ENCODE measurements at places on chromosomes 16 and 17. TPM values are rescaled to one million over a fixed set of nuclear protein-coding genes. Genes with fewer than 3 reads are reported as not detected.

DNA sequence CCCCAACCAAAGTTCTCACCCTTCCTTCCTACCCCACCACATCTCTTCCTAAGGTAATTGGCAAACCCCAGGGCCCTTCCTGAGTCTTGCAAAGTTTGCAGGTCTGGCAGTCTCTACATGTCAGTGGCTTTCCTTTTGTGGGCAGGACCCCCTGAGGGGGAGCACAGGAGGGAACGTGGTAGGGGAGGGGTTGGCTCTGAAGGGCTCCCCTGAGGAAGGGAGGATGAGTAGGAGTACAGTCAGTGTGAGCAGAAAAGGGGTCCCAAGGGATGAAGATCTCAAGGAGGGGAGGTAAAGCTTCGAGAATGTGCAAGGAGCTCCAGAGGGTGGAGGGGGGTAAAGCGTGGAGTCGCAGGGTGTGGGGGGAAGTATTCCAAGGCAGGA lies 206.9 kb downstream of the RAB11FIP4 start:
- no peak for DNase-seq

DNA sequence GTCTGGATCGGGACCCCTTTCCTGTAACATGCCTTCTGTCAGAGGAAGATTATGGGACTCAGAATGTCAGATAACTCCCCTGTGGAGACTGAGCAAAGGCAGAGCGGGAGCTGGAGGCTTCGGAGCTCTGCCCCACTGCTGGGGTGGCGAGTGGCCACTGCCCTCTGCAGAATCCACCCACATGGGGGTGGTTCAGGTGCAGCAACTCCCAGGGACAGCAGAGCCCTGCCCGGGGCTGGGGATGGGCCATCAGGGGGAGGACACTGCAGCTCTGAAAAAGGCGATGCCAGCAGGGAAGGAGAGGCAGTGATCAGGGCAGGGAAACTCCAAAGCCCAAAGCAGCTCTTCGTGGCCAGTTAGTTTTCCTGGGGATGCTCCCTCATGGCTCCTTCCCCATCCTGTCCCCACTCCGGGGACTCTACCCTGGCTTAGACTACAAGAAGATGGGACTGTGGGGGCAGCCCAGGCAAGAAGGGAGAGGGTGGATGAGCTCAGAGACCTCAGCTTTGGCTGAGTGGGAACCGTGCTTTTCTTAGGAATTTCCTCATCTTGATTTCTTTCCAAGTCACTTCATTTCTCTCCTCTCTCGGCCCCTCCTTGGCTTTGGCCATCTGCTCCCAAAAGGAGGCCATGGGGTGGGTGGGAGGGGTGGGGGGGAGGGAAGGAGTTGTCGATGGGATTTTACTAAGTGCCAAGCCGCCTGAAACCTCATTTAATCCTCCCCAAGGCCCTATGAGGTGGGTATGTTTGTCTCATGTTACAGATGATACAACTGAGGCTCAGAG lies 4.0 kb downstream of the CA4 start:
- no peak for DNase-seq

GRCh38 chr17:66455060-66455459 lies 152.6 kb downstream of the PRKCA start:
- DNase-seq = no peak

KCTD5 gene
- 73.1 TPM for total RNA-seq

Data from HT-29 (cell line).